ENCODE measurements at places on chromosomes 12 and 14. TPM values are rescaled to one million over a fixed set of nuclear protein-coding genes. Genes with fewer than 3 reads are reported as not detected.
A peak's percentile ranks its signal among the peaks of the same experiment; 100 is the strongest.

DNA sequence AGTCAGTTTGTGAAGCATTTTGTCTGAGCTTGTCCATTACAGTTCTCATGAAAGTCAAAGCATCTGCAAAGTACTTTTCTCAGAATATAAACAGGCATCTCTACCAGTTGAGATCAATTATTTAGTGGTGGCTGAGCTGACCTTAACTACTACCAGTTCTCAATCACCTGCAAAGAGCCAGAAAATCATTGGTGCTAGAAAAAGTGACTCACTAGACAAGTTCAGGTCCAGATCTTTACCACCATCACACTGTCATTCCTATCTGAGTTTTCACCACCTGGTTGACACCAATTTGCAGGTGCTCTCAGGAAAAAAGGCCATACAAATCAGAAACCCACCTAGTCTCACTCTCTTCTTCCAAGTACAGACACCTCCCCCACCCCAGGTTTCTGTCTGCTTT lies 33.3 kb downstream of the ITPR2 start:
- DNase-seq, result no peak

GRCh38 chr12:38350342-38351174 lies 34.0 kb downstream of the ALG10B start:
- no peak for DNase-seq

- peak; percentile 95 for DNase-seq
Observed at GRCh38 chr12:86712425-86712843, 456.2 kb upstream of the MGAT4C start.

DNA sequence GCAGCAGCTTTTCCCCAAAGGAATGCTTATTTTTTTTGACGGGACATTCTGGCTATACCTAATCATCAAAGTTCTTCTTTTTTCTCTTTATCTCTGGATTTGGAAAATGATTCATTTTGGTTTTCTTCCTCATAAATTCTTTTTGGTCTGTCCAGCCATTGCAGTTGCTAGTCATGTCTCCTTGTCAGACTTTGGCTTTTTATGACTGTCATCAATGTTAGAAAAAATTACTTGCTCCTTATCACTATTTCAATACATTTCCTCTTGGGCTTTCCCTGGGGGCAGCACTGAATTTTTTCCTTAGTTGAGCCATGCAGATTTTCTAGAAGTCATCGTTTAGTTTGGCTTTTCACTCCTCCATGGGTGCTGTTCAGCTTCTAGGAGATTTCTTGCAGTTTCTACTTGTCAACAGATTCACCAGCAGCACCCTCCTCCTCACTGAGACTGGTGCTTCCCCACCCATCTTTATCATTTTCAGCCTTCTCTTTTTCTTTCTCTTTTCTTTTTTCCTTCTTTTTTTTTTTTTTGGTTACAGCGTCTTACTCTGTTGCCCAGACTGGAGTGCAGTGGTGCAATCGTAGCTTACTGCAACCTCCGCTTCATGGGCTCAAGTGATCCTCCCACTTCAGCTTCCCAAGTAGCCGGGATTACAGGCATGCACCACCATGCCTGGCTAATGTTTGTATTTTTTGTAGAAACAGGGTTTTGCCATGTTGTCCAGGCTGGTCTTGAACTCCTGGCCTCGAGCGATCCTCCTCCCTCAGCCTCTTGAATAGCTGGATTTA lies 5.2 kb downstream of the ADIPOR2 start:
- no peak for DNase-seq

DNA sequence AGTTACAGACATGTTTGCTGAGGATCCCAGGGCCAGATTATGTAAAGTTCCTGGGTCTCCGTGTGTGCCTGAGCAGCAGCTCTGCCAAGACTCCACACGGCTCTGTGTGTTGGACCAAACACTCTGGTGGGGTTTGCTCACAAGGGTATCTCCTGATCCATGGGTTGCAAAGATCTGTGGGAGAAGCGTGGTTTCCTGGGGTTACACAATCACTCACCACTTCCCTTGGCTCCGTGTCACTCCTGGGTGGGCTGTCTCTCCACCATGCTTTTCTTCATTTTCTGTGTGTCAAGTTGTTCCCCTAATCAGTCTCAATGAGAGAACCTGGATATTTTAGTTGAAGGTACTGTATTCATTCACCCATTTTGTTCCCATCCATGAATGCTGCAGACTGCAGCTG lies 1088.8 kb downstream of the FSCB start:
- DNase-seq, result no peak

DNA sequence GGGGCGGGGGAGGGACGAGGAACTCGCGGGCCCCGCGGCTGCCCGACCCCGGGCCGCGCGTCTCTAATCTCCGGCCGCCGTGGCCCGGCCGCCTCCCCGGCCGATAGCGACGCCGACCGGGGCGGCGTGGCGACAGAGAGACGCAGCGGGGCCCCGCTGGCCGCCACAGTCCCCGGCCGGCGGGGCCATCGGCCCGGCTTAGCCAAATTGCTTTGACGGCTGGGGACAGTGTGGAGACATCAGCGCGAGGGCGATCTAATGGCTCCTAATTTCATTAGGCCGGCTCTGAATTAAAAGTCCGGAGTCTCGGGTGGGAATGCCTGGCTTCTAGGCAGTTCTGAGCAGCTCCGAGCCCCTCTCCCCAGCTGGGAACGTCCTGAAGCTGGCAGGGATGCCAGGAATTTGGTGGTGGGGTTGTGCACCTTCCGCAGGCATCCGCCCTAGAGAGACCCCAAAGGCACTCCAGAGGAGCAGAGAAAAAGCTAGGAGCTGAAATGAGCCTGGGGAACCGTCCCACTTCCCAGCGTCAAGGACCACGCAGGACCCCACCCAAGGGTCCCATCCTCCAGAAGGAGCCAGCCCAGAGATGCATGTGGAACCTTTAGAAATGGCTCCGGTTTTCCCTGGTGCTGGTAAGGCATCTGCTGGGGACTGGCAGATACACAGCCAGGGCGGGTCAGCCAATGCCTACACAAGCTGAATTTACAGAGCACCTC lies 9.6 kb downstream of the TBX5 start:
- DNase-seq, result no peak

GRCh38 chr12:117521346-117521745 lies 159.9 kb upstream of the NOS1 start:
- DNase-seq, result no peak

- no peak for DNase-seq
Observed at GRCh38 chr12:30661210-30661609, 34.5 kb downstream of the IPO8 start.

- no peak for DNase-seq
Observed at GRCh38 chr14:101839236-101839635, 77.7 kb downstream of the PPP2R5C start.

- DNase-seq, result no peak
Observed at GRCh38 chr14:75068294-75069120, 934 bp upstream of the ZC2HC1C start.

DNA sequence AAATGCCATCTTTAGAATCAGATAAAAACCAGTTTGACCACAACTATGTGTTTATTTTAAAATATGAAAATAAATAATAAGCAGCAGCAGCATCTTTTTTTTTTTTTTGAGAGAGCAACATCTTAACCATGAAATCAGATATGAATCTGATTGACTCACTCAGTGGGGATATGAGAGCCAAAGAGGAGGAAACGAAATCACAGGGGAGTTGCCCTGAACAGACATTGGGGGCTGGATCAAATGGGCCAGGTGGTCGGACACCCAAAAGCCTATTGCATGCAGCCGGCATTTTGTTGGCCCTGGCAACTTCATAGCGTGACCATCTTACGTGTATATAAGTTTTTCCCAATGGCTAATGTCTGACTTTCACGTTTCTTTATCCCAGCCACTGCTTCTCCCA lies 321.1 kb downstream of the NPAS3 start:
- no peak for DNase-seq

DNA sequence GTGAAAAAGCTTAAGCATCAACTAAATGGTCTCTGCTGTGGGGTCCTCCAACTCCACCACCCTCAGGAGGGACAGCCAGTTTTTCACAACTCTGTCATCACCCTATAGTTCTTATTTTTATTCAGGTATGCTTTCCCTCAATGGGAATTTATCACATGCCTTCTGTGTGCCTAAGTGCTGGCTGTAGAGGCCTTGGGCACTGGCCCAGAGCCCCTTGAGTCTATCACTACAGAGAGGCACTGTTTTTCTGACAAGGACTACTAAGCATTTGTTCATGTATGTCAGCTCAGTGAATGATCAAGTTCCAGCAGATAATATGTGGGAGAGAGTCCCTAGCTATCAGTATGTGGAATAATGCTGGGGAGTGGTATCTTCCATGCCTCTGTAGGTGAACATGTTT lies 463.9 kb downstream of the NPAS3 start:
- DNase-seq, result no peak

GRCh38 chr12:71371122-71371521 lies 68.5 kb upstream of the LGR5 start:
- peak; percentile 3 for DNase-seq

DNA sequence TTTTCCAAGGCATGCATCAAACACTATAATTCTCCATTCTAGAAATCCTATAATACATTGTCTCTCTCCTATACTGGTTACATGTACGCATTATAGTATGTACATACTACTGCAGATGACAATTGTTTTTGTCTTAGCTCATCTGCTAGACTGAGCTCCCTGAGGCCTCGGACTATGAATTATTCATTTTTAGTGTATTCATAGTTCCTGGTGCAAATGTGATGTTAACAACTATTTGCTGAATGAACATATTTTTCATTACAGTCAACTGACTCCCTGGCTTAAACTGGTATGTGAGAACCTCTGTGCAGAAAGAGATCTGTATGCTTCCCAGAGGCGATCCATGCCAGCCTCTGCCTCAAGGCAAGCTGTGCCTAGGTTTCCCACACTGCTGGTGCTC lies 91.8 kb upstream of the PARP11 start:
- no peak for DNase-seq

GRCh38 chr14:78498062-78498595 lies 328.0 kb downstream of the NRXN3 start:
- DNase-seq, result no peak

DNA sequence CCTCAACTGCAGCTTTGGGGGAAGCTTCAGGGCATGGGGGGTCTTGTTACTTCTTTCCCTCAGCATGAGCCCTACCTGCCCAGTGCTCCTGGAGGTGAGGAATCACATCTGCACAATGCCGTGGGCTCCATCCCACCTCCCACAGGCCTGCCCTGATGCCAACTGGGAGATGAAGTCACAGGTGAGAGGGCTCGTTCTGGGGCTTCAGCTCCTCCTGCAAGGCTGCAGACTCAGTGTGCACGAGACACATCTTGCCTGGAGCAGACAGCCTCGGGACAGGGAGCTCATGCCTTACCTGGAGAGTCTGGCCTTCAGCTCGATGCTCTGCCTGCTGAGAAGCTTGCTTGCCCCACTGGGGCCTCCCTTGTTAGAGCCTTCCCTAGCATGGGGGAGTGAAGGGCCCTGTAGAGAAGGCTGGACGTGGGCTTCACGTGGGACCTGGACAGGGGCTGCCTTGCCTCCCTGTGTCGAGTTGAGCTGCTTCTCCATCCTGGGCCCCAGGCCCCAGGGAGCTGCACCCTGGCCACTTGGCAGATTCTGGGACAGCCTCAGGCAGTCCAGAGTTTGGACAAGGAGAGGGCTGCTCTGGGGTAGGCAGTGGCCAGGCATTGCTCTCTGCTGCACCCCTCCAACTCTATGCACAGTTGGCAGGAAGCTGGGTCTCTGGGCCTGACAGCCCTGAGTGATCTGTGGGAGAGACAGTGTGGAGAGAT lies 171.4 kb downstream of the KIF26A start:
- DNase-seq, result no peak

GRCh38 chr12:54030889-54031471 lies 1.9 kb upstream of the HOXC5 start:
- DNase-seq, result no peak

DNA sequence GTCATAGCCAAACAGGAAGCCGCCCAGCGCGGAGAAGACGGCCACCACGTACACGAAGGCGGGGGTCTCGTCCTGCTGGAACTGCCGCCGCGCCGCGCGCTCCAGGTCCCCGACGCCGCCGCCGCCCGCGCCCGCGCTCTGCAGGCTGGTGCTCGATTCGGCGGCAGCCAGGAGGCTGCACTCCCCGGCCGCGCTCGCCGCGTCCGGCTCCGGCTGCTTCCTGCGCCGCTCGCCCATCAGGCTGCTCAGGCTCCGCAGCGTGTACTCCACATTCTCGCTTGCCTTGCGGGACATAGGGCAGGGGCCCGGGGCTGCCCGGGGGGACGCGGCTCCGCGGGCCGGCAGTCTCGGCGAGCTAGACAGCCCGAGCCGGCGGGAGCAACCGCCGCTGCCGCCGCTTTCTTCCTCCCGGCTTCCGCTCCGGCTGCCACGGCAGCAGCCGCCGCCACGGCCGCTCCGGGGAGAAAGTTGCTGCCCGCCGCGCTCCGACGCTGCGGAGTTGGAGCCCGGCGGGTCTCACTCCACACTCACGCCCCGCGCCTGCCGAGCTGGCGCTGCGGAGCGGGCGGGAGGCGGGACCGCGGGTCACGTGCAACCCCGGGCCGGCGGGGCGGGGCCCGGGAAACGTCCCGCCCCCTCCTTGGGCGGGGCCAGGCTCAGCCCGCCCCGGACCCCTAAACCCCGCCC lies at the start of gene SLC2A13:
Gene SLC2A13, minus strand, starts transcription at position 567 of the 687 bp plus-strand sequence. Its CDS starts 273 bp downstream, at position 294.
- DNase-seq, result peak; percentile 18

GRCh38 chr12:25558586-25558985 lies 5.5 kb upstream of the LMNTD1 start:
- no peak for DNase-seq

- no peak for DNase-seq
Observed at GRCh38 chr14:58941629-58942028, 246.8 kb upstream of the DAAM1 start.

GRCh38 chr12:94157981-94158411 lies 9.6 kb downstream of the PLXNC1 start:
- no peak for DNase-seq

DNA sequence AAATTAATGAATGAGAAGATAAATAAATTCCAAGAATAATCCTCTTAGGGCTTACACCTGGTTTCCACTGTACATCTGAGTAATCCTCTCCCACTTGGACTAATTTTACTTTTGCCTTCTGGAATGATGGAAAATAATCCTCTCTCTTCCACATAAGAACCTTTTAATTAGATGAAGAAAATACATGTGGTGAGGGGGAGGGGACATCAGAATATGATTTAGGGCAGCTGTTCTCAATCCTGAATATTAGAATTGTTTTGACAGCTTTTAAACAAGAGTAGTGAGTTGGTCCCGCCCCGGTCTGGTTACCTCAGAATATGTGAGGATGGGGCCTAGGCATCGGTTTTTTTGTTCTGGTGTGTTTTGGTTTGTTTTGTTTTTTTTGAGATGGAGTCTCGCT lies 51.5 kb downstream of the HECTD4 start:
- no peak for DNase-seq

GRCh38 chr14:93108105-93108504 lies 7.6 kb downstream of the ITPK1 start:
- no peak for DNase-seq

DNA sequence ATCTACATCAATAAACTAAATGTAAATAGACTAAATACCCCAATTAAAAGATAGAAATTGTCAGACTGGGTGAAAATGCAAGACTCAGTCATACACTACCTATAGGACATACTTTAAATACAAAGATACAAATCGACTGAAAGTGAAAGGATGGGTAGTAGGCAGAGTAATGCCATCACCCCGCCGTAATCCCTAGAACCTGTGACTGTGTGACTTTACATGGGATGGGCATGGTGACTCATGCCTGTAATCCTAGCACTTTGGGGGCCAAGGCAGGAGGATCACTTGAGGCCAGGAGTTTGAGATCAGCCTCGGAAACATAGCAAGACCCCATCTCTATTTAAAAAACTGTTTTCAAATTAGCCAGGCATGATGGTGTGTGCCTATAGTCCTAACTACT lies 2.6 kb upstream of the EVL start:
- DNase-seq, result no peak

KLRG1 gene
- total RNA-seq, result 1.5 TPM

RPS29 gene
- total RNA-seq, result 1,825 TPM

PLEKHD1 gene
- total RNA-seq, result 1.2 TPM

LALBA gene
- total RNA-seq, result not detected

APOLD1 gene
- total RNA-seq, result 3.9 TPM

RAP1B gene
- 79.2 TPM for total RNA-seq

NKX2-1 gene
- 0.84 TPM for total RNA-seq
